ENCODE measurements at places on chromosomes 3 and 15.

GRCh38 chr15:92636908-92637481 is 18.6 kb downstream of the FAM174B start:
- no peak for DNase-seq

GRCh38 chr3:93973131-93974126 is at the start of gene PROS1:
TSS of gene PROS1 (minus strand) at chr3:93973896. CDS start at chr3:93973749, 147 bp downstream.
- peak; percentile 12 for DNase-seq

GRCh38 chr3:97940034-97940433 is 32.2 kb downstream of the RIOX2 start:
- no peak for DNase-seq

DNA sequence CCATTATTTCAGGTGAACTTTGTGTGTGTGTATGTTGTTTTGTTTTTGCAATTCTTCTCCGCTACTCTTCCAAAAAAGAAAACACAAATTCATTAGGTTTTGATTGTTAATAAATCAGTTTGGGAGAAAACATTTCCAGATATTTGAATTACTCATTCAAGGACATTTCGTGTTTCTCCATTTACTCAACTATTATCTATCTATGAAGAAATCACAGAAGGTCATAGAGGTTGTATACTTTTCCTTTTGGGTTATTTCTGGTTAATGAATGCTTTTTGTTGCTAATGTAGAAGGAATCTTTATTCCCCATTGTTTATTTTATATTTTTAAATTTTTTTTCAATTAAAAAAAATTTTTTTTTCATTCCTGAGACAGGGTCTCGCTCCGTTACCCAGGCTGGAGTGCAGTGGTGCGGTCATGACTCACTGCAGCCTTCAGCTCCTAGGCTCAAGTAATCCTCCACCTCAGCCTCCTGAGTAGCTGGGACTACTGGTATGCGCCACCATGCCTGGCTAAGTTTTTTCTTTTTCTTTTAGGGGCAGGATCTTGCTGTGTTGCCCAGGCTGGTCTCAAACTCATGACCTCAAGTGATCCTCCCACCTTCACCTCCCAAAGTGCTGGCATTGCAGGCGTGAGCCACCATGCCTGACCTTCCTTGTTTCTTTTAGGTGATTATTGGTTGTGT is 28.4 kb downstream of the IGF1R start:
- no peak for DNase-seq

DNA sequence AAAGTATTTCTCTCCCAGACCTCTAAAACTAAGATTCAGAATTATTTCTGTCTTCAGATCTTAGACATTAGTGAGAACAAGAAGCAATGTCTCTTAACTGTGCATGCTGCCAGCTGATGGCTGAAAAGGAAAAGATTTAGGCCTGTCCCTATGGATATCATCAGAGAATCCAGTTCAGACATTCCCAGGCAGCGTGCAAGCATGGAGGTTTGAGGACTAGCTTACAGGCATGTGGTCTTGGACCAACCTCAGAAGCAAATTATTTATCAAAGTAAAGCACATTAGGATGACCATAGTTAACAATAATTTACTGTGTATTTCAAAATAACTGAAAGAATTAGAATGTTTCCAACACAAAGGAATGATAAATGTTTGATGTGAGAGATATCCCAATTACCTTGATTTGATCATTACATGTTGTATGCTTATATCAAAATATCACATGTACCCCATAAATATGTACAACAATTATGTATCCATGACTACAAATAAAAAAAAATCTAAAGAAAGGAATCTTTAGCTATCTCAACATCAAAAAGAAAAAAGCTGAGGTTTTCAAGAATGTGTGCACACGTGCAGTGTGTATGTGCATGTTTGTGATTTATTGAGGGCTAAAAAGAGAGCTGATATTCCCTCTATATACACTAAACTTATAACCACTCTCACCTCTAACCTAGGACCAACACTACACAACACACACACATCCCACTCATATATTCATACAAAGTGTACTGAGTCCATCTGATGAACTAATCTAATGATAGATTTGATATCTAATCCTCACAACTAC is 108.9 kb upstream of the THBS1 start:
- no peak for DNase-seq

- no peak for DNase-seq
Observed at GRCh38 chr15:76987896-76988860, 6.7 kb upstream of the PSTPIP1 start.

GRCh38 chr3:71779674-71780377 is 5.1 kb downstream of the PROK2 start:
- DNase-seq: no peak

GRCh38 chr15:101378171-101378755 is 83.2 kb upstream of the SNRPA1 start:
- DNase-seq: no peak

DNA sequence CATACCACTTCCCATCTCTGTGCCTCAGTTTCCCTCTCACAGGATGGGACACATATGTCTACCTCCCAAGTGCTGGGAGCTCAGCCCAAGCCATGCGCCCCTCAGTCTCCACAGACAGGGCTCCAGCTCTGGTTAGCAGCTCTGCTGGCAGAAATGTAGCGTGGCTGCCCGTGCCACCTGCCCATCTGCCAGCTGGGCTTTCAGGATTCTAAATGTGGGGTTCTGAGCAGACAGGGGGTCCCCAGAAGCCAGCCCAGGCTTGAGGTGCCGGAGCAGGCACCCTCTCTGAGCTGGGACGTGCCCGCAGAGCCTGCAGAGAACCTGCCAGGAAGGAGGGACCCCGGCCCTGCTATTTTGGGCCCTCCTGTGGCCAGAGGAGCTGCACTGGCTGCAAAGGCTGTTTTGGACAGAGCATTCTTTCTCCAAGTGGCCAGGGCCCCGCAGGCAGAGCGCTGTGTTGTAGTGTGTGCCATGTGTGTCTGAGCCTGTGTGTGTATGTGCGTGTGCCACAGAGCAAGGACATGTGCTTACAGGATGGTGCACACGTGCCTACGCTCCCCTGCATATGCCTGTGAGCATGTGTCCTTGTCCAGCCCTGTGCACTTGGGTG is 31.7 kb downstream of the PSTPIP1 start:
- DNase-seq: no peak

GRCh38 chr3:121626495-121626894 is 33.3 kb downstream of the FBXO40 start:
- no peak for DNase-seq

- DNase-seq: no peak
Observed at GRCh38 chr3:60316121-60316797, 935.0 kb downstream of the FHIT start.

- DNase-seq: no peak
Observed at GRCh38 chr15:77688266-77688665, 55.6 kb upstream of the LINGO1 start.

DNA sequence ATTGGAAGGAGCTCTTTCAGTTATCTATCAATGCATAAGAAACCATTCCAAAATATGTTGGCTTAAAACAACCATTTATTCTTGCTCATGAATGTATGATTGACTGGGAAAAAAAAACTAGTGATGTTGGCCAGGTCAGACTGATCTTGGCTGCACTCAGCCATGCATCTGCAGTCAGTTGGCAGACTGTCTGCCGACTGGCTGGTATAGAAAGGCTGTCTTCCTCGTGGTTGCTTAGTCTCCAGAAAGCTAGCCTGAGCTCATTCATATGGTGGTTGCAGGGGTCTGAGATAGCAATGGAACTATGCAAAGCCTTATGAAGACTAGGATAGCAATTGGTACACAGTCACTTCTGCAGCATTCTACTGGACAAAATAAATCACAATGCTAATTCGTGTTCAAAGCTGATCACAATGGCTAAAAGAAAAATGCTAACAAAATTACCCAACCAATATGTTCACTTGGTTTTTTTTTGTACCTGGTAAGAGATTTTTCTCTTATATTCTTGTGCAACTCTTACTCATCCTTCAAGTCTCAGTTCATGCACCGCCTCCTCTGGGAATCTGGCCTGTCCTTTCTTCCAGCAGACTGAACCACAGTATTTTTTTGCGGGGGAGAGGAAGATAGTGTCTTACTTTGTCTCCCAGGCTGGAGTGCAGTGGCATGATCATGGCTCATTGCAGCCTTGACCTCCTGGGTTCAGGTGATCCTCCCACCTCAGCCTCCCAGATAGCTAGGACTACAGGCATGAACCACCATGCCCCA is 126.8 kb downstream of the KCNAB1 start:
- no peak for DNase-seq

- no peak for DNase-seq
Observed at GRCh38 chr15:39770748-39771689, 11.6 kb downstream of the FSIP1 start.

- DNase-seq: no peak
Observed at GRCh38 chr15:81492331-81492968, 118.4 kb upstream of the TMC3 start.

DNA sequence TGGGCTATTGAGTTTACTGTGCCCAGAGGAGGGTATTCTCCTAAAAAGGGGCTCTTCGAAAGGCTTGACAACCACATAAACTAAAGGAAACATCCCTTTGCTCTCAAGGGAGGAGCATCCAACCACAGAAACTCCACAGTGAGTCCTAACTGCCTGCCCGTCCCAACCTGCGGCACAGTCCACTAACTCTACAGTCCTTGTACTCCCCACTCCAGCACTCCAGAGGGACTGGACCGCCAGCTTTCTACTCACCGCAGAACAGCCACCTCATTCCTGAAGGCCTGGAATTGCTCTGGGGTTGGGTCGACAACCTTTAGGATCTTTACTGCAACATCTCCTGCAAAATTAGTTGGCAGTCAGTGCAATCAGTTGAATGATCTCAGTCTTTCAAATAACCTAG is 34.6 kb downstream of the MKRN2 start:
- no peak for DNase-seq

DNA sequence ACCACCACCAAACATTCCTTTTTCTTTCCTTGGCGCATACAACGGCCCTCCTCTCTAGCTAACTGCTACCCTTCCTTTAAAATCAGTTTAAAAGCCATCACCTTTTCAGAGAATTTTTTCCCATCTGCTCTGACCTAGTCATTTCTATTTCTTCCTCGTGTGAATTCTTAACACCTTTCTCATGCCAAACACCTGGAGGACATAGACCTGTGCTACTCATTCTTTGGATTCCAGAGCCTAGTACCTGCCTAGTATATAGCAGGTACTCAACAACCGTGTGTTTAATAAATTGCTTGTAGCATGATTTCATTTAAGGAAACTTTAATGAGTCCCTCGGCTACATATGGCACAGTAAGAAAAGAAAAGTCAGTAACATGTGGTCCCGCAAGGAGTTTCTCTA is 2.0 kb upstream of the TPM1 start:
- DNase-seq: no peak

DNA sequence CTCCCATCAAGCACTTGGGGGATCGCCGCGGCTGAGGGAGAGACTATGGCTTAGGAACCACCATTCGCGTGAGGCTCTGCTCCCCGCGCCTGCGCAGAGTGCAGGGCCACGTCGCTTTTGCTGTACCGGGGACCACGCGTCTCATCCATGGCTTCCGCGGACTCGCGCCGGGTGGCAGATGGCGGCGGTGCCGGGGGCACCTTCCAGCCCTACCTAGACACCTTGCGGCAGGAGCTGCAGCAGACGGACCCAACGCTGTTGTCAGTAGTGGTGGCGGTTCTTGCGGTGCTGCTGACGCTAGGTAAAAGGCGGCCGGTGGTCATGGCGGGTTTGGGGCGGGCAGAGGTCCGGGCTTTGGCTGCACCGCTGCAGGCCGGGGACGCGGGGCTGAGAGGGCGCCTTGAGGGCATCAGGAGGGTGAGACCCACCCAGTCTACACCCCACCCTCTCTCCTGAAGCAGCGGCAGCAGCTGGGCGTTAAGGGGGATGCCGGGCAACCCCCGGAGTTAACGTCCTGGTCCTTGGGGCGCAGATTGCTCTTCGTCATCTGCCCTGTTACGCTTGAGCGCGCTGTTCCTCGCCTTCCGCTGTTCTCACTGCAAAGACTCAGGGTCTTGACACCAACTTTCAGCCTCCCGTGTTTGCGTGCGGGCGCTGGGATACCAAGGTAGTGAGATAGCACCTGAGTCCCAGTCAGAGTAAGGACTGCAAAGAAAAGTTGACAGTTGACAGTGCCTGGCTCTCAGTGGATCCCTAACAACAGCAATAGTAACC is at the start of gene SRPRB:
Gene SRPRB (plus strand): TSS at position 114 of the 774 bp plus-strand sequence. CDS start 34 bp downstream, at position 148.
- peak; percentile 92 for DNase-seq

- no peak for DNase-seq
Observed at GRCh38 chr3:48405971-48406370, 23.9 kb downstream of the PLXNB1 start.

DNA sequence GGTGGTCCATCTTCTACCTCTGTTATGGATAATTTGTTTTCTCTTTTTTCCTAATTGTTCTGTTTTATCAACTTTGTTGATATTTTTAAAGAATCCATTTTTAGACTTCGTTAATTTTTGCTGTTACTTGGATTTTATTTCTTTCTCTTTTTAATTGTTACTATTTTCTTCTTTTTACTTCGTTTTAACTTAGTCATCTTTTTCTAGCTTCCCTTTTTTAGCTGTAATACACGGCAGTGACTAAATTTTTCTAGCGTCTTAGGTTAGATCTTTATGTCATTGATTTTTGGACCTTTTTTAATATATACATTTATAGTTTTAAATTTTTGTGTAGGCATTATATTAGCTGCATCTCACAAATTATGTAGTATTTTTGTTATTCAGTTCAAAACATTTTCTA is 33.1 kb downstream of the ARIH2 start:
- DNase-seq: no peak

All from activated effector memory CD4-positive, alpha-beta T cell treated with Interleukin-2 at 50 U/mL for 16 hours (primary cell).